ENCODE measurements at places on chromosomes 16 and 17.

GRCh38 chr17:37240381-37240780 lies 135.4 kb upstream of the C17orf78 start:
- DNase-seq, result no peak

- no peak for DNase-seq
These were observed 593.5 kb upstream of the SOX9 start for GRCh38 chr17:71527311-71527710.

DNA sequence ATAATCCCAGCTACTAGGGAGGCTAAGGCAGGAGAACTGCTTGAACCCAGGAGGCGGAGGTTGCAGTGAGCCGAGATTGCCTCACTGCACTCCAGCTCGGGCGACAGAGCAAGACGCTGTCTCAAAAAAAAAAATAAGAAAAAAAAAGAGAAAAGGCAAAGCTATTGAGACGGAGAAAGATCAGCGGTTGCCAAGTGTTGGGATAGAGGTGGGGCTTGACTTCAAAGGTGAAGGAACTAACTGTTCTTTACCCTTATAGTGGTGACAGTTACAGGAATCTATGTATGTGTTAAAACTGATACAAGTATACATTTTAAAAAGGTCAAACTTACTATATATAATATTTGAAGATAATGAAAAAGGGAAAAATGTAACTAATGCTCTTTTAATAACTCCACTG lies 22.5 kb downstream of the AKAP10 start:
- no peak for DNase-seq

GRCh38 chr17:2081564-2081963 lies 26.7 kb downstream of the HIC1 start:
- no peak for DNase-seq

DNA sequence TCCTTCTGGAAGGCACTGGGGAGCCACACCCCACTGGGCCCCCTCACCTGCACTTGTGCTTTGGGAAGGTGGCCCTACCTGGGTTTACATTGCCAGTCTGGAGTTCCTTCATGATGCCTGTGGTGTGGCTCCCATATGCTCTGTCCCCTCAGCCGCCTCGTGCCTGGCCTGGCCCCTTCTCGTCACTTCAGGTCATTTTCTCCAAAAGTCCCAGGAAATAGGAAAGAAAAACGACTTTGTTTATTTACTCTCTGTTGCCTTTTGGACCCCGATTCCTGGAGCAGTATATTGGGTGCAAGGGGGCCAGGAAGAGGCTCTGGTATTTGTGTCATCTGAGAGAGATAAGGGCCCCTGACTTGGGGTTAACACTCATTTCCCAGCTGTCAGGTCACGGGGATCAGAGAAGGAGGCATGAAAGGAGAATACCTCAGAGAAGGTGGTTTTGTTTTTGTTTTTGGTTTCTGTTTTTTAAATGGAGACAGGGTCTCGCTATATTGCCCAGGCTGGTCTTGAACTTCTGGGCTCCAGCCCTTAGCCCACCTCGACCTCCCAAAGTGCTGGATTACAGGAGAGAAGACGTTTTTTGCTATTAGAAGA lies 4.7 kb downstream of the SOCS3 start:
- DNase-seq, result no peak

GRCh38 chr16:77383606-77384187 lies 51.1 kb downstream of the ADAMTS18 start:
- no peak for DNase-seq

GRCh38 chr17:82229698-82230608 lies 1.1 kb downstream of the SLC16A3 start:
- no peak for DNase-seq

GRCh38 chr17:28500712-28501379 lies 5.3 kb upstream of the FOXN1 start:
- no peak for DNase-seq

All from CD4-positive, alpha-beta T cell treated with Interleukin-17A for 4 hours (primary cell).